ENCODE measurements at places on chromosomes 4 and X. TPM values are rescaled to one million over a fixed set of nuclear protein-coding genes. Genes with fewer than 3 reads are reported as not detected.

DNA sequence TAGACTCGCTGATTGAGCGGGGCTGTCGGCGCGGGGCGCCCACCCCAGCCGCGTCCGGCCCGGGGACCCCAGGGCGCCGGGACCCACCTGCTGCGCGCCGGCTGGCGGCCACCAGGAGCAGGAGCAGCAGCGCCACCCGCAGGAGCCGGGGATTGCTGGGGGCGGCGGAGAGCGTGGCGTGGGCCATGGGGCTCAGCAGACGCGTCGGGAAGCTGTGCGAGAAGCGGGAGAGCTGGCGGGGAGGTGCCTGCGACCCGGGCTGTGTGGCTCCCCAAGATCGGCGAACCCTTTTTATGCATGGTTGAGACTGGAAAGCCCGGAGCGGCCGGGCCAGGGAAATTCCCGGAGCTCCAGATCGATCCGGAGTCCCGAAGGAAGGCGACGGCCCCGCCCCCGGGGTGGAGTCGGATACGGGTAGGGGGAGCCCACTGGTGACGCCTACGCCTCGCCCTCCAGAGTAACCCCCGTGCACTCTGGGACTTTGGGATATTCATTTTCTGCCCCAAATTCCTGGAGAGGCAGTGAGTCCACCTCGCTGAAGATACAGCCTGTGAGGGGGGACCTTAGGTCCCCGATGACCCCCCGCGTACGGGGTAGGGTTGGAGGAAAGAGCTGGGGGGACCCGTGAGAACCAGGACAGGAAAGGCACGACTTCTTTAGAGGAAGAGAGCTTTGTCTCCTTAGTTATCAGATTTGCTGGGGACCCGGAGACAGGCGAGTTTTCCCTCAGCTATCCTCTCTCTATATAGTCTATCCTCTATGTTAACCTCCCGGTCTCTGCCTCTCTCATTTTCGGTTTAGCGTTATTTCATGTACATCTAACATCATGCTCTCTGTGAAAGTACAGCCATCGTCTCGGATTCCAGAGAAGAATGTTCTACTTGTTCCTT is at the start of gene CXCL3:
Gene CXCL3, minus strand, starts transcription at position 265 of the 890 bp plus-strand sequence. Its CDS starts 78 bp downstream, at position 187.
- peak; percentile 86 for DNase-seq

- DNase-seq, result no peak
Measured at GRCh38 chr4:152281211-152281610, 254.7 kb downstream of the FBXW7 start.

DNA sequence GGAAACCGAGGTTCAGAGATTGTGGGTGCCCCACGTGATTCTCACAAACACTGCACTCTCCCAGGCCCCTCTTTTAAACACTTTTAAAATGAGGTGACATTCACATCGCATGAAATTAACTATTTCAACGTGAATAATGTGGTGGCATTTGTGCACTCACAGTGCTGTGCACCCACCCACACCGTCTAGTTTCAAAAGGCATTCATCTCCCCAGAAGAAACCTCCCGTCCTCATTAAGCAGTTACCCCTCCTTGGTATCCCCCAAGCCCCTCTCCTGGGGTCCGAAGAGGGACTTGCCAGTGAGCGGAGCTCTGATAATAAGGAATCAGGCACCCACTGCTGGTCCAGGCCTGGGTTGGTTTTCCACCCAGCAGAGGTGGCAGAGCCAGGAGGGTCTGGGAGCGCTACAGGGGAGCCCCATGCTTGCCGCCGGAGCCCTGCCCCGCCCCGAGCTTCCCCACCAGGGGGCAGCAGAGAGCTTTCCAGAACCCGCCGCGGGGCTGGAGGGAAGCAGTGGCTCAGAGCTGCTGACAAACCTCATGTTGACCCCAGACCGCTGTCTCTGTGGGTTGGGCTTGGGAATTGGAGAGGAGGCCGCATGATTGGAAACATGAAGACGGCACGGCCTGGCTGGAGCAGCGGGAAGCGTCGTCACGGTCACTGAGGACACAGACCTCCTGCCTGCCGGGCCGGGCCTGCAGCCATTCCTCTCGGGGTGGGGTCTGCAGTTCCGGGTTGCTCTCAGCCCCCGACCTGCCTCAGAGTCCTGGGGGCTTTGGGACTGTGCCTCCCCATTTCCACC is 27.5 kb upstream of the HTRA3 start:
- peak; percentile 95 for DNase-seq

GRCh38 chr4:4492161-4492847 is 49.5 kb downstream of the STX18 start:
- DNase-seq, result no peak

DNA sequence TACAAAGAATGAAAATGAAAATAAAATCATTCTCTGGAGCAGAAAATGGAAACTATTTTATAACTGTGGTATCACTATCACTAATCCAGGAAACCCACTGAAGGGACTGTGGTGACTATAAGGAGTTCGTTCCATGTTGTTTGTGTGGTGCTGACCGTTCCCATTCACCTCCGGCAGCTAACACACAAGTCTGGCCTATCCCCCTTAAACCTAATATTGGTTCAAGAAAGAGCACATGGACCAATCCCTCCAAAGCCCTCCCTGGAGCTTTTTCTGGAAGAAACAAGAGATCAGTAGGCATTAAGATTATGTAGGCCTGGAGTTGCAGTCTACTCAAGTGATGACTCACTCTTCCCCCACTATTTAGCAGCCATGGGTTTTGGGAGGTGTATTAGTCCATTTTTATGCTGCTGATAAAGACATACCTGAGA is 25.9 kb upstream of the FAM241A start:
- no peak for DNase-seq

CHRNA9 gene
- 1.9 TPM for total RNA-seq

Measured in WTC11 (cell line).